ENCODE measurements at places on chromosomes 6 and 20.

- DNase-seq: no peak
These were observed 22.7 kb upstream of the MLN start for GRCh38 chr6:33826537-33826936.

DNA sequence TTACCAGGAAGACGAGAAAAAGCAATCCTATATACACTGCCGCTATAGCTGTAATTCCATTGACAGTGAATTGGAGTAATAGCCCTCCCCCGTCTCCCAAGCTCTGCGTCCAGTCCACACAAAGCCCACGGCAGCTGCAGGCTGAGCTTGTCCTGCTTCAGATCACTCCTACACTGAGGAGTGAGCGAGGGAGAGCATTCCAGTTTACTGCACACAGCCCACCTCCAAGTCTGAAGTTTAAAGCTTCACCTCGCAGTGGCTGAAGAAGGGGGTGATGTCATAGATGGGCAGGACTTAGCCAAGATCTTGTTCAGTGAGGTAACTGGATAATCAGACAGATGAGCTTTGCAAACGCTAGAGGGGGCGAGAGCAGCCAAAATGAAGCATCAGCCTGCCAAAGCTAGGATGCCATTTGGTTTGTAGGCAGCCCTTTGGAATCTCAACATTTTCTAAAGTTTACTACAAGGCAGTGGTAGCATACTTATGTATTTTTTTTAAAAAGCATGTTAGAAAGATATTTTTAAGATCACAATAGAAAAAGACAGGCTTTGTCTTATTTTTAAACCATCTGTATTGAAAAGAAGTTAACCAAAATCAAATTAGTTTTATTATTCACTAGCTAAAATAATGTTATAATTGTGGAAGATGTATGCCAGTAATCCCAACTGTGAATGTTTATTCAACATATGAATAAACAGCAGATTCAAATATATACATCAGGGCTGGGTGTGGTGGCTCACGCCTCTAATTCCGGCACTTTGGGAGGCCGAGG is at the start of gene FLRT3:
Gene FLRT3, minus strand, starts transcription at position 213 of the 772 bp plus-strand sequence. CDS start 10,106 bp downstream, outside the sequence.
- DNase-seq: peak; percentile 97

GRCh38 chr20:18263723-18264122 is 24.6 kb upstream of the ZNF133 start:
- no peak for DNase-seq

DNA sequence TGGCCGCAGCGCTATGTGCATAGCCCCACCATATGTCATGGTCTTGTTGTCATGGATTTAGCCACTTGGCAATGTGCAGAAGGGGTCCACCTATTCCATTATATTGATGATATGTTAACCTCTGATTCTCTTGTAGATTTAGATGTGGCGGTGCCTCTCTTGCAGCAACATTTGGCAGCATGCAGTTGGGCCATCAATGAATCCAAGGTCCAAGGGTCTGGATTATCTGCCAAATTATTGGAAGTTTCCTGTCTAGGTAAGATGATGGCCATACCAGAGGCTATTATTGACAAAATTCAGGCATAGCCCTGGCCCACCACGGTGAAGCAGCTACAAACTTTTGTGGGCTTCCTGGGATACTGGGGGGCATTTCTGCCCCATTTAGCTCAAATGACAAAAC is 31.4 kb downstream of the HDDC2 start:
- DNase-seq: no peak

DNA sequence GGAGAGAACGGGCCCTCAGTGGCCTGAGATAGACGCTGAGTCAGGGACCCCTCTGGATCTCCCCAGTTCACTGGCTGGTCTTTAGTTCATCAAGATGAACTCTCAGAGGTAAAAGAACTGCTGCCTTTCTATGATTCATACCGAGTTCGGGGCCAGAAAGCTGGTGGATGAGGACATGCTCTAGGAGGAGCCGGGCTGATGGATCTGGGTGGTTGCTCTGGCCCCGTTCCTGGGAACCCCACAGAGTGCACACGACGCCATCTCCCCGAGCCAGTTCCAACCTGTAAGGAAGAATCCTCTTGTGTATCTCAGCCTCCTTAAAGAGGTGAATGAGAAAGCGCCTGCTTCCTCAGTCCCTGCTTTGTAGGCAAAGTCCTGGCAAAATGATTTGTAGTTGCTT is 142.6 kb upstream of the PDE10A start:
- DNase-seq: no peak

DNA sequence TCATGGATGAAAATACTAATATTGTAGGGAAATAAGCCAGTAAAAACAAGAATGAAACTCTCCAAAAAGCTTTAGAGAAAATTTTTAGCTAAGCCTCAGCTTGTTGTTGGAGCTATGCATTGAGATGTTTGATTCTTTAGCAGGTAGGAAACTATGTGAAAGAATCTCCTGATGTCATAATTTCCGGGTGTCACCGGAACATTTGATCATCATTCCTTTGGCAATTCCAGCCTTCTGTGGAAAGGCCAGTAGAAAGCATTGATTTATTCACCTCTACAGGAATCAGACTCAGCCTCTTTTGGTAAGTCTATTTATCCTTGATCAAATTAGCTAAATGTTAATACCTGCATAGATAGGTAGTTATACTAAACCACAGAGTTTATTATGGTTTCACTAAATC is 9.5 kb downstream of the FAM229B start:
- DNase-seq: no peak

DNA sequence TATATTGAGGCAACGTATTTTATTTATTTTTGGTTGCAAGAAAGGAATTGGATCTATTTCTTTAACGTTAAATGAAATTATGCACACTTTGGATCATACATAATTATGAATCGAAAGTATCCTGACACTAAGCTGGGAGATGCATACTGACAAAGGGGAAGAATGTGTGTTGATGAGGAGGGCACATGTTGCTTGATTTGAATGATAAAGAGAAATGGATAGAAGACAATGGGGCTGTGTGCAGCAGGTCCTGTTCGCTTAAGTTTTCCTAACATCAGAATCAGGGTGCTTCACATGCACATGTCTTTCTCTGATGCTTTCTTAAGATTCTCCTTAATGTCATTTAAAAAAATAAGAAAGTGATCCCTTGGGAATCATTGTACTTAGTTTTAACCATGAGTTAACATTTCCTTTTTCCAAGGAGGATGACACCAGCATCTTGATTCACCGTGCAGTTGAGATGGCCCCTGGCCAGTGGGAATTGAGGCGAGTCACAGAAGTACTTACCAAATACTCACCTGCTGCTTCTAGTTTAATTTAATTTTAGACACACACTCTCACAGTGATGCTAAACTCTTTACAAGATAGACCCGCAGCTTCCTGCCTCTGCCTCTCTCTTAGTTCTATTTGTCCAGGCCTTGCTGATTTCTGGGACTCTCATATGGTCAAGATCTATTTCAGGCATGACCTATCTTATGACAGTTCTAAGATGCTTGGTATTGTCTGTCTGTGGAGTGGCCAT is 116.5 kb downstream of the CLIC5 start:
- DNase-seq: no peak

GRCh38 chr6:53639520-53639919 is 26.0 kb downstream of the KLHL31 start:
- no peak for DNase-seq

DNA sequence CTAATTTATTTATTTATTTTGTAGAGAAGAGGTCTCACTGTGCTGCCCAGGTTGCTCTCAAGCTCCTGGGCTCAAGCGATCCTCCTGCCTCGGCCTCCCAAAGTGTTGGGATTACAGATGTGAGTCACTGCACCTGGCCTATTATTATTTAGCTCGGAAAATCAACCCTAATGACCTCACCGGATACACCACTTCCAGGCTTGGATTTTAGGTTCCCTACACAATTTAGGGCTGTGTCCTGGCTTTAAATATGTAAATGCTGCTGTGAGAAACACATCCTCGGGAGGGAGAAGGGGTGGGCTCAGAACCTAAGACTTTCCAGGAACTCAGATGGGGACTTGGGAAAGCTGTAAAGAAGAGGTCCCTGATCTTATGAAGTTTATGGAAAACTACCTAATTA is 51.0 kb upstream of the SLC32A1 start:
- no peak for DNase-seq

DNA sequence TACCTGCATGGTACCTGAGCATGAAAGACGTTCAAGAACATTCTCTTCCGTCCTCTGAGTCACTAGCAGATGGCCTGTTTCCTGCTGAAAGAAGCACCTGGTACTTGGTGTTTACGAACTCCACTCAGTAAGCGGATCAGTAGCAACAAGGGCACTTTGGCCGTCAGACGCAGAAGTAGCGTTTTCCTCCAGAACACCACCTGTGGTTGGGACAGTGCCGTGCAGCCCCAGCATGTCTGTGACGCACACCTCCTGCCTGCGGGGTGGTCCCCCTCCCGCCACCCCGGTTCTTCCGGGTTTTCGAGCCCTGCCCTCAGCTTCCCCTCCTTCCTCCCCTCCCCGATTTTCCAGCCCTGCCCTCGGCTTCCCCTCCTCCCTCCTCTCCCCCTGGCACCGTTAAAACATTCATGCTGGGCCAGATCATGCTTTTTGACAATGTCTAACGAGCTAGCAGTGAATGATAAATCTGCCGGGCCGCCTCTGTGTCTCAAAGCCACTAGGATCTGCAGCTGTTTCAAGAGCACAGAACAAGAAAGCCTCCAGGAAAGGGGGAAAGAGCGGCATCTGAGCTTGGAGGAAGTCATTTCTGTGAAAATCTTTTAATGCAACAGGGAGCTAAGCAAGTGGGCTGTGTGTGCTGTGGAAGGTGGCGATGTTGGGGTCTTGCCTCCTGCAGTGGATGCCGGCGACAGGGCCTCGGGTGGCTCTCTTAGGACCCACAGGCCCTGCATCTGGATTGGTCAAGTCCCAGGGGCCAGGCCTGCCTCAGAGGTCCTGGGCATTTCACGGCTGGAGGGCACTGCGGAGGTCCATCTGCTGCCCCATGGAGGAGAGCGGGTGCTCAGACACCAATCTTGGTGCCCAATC is 207.9 kb downstream of the ERMARD start:
- DNase-seq: no peak

- peak; percentile 34 for DNase-seq
These were observed 112.0 kb upstream of the BEND6 start for GRCh38 chr6:56842686-56843475.

- DNase-seq: no peak
These were observed 174.0 kb downstream of the RNF144B start for GRCh38 chr6:18561037-18561750.

GRCh38 chr6:105691081-105691480 is 288.2 kb upstream of the PREP start:
- no peak for DNase-seq

DNA sequence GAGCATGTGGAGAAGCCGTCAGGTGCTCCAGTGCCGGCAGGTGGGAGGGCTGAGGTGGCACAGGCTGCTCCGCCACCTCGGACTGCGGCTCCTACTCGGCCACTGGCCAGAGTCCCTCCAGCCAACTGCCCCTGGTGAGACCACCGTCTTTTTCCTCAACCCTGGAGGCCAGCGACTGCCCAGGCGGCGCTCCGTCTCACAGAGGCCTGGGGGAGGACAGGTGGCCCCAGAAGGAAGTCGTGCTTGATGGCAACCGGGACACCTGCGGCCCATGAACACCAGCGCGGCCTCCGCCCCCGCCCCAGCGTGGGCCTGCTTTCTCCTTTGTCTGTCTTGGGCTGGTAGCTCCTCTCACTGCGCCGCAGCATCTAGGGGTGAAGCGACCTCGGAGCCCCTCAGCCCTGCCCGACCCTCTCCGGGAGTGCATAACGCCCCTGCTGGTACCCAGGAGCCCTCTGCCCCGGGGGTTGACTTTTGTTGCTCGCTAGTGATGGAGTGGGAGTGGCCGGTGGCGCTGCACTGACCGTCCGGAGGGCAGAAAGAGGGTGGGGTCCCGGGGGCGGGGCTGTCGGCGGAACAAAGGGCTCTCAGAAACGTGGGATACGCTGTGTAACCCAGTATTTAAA is 706 bp upstream of the TUBB2B start:
- DNase-seq: no peak

Data from renal cortex interstitium (tissue), 15 donors.